ENCODE measurements at places on chromosomes 4 and X. TPM values are rescaled to one million over a fixed set of nuclear protein-coding genes. Genes with fewer than 3 reads are reported as not detected.

Gene PABPC4L
- polyA plus RNA-seq = 0.03 TPM

Gene KLHL4
- 1.3 TPM for polyA plus RNA-seq

DNA sequence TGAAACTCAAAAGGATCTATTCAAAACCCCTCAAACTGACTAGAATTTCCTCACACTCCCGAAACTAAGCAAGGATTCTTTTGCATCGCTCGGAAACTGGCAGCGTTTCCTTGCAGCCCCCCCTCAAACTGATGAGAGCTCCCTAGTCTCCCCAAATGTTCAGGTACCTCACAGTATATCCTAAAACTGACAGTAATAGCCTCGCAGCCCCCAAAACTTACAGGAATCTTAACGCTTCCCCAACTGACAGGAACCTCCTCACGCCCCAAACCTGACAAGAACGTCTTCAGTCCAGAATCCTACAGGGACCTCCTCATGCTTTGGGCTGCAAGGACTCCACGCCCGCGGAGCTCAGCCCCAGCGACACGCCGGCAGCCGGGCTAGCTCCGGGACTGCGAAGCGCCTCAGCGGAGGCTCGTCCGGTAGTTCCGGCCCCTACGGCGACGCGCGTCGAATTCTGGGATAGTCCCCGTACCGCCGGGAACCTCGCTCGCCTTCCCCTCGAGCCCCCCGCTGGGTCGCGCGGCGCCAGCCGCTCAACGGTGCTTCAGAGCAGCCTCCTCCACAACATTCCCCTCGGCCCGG, 640 bp downstream of the PHF8 start:
- peaks cover 8% of the 10 kb centered on the region for H3K4me1 ChIP-seq
- peak; percentile 38 for DNase-seq
- H3K27me3 ChIP-seq = no peaks in the 10 kb centered on the region

Gene CCDC149
- 2.2 TPM for polyA plus RNA-seq
